ENCODE measurements at places on chromosomes 3 and 15.
A peak's percentile ranks its signal among the peaks of the same experiment; 100 is the strongest.

DNA sequence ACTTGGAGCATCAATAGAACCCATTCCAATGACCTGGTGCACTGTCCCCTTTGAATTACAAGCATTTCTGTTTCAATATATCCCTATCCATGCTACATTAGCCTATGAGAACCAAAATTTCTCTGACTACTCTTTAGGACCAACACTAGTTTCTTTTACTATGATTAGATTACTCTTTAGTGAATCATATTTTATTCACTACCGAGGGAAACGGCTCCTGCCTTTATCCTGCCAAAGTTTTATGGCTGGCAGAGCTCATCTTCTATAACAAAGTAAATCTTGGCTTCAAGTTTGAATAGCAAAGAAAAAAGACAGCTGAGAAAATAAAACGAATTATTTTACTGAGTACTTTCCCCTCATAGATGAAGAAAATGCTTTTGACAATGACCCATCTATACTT, 120.9 kb downstream of the SLC9A9 start:
- DNase-seq, result no peak

GRCh38 chr3:39933986-39934693, 124.7 kb downstream of the MYRIP start:
- DNase-seq, result no peak

DNA sequence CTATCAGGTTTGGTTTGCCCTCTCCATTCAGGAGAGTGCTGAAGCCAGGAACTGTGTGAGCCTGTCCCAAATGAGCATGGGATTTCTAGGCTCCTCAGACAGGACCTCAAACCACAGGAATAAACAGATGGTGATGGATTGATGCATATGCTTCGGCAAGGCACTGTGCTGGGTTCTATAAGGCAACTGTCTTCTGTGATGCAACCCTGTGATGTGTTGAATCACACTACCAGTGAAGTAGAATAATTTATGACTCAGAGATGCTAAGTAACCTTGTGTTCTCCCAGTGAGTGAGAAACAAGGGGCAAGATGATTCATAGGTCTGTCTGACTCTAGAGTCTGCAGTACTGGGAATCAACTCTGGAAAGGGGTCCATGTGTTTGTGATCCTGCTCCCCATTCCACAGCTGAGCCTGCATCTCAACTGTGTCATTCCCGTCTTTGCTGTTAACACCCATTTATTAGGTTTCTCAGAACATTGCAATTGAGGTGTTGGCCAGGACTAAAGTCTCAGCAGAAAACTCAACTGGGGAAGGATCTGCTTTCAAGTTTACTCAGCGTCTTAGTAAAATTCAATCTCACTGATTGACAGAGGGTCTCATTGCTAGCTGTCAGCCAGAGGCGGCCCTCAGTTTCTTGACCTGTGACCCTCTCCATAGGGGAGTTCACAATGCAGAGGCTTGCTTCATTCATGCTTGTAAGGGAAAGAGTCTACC, 510.1 kb upstream of the CFAP20DC start:
- no peak for DNase-seq

DNA sequence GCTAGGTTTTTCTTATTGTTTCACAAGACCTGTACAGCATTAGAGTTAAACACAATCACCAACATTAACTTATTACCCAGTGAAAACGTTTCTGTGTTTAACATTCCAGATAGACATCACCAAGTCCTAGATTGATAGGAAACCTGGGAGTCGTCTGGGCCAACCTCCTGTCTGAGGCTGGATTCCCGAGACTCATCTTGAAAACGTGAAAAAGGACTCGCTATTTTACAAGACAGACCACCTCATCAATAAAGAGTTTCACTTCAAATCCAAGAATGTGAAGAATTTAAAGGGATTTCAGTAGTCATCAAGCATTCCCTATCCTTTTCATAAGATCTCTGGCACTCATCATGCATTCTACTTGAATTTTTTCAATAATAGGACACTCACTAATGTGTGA, 626.6 kb downstream of the MCTP2 start:
- no peak for DNase-seq

GRCh38 chr3:123013876-123014275, 13.7 kb downstream of the SEMA5B start:
- no peak for DNase-seq

DNA sequence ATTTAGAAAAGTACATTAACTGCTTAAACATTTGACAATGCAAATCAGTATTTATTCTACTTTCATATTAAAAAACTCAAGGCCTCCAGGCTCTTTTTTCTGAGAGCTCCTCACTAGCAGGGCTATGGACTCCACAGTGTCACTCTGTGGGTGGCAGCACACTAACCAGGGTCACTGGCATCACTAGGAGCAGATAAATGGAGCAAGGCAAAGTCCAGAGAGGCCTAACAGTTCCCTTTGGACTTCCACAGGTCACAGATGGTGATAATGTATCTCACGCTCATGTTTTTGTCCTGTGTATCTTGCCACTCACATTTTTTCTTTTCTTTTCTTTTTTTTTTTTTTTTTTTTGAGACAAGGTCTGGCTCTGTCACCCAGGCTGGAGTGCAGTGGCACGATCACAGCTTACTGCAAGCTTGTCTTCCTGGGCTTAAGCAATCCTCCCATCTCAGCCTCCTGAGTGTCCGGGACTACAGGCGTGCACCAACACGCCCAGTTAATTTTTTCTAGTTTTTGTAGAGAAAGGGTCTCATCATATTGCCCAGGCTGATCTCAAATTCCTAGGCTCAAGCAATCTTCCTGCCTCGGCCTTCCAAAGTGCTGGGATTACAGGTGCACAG, 7.8 kb downstream of the SPG21 start:
- no peak for DNase-seq

DNA sequence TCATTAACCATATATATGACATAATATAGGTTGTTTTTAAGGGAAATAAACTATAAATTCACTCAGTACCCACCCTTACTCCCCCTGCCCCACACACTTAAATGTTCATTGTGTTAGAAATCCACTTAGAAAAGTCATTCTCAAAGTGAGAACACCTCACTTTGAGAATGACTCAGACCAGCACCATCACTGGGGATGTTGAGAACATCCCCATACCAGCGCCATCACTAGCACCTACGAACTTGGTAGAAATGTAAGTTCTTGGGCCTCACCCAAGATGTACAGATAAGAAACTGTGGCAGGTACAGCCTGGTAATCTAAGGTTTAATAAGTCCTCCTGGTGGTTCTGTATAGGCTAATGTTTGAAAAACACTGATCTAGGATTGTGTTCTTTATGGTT, 362.6 kb downstream of the LPP start:
- DNase-seq, result no peak

- DNase-seq, result no peak
Observed at GRCh38 chr3:31789429-31789828, 191.6 kb downstream of the OSBPL10 start.

DNA sequence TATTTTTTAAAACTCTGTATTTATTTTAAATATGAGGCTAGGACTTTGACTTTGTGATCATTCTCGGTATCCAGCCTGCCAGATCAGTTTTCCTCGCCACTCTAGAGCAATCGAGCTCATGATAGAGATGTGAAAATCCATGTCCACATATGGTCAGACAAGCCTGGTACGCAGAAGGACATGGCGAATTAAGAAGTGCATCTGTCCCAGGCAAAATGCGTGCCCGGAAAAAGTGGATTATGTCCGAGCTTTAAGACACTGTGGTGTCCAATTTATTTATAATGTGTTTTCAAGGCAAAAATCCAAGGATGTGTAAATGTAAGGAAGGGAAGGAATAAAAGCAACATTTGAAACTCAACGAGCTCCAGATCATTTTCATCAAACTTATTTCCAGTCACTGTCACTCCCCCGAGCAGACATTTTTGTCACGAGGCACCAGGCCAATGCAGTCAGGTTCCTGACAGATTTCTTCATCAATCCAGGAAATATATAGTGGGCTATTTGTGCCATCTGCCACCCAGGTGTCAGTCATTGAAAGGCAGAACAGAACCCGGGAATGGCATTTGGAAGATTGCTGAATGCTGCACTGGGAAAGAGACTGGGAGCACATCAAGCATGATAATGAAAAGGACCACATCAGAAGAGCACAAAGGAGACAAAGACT, 825.7 kb downstream of the SQOR start:
- no peak for DNase-seq

DNA sequence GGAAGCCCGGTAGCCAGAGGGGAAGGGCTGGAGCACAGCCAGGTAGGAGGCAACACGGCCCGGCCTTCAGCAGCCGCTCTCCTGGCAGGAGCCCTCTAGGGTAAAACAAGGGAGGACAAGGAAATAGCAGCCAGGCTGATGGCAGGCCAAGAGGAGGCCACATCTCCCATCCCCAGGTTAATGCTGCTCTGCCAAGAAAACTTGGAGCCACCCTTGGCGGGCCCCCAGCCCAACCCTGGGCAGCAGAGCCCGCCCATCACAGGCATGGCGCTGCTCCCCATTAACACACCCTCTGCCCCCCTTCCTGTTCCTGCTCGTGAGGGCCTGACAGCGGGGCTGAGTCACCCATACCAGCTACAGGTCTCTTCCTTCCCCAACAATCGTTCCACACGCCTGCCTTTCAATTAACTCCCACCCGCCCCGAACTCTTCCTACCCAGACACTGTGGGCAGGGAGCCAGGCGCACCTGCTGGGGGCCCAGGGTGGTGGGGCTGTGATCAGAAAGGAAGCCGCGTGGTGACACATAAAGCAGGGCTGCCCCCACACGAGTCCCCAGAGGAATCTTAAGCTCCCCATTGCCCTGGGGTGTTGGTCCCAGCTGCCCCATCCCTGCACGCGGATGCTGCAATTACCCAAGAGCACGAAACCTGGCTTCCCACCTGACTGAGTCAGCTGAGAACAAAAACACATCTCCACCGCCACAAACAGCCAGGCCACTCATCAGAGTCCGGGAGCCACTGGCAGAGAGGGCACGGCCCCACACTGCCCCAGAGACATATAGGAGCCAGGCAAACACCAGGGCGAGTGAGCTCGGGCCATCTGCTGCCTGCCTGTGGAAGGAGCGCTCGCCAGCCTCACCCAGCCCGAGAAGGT, at the start of gene C15orf62:
TSS of gene C15orf62 (plus strand) at position 707 of the 873 bp plus-strand sequence. CDS start 516 bp downstream, outside the sequence.
- DNase-seq, result peak; percentile 53

DNA sequence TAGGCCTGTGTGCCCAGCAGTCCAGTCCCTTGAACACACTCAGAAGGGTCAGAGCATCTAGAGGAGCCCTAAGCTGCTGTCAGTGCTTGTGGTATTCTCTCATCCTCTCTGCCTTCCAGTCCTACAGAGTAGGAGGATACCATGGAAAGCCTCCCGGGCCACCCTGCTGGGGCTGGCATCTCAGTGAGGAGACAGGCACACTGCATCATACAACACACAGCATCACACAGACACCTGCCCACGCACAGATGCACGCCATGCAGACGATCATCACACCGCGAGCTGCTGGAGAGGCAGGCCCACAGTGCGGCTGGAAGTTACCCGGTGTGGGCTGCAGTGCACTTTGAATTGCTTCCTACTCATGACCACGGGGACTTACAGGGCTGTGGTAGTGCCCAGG, 15.2 kb downstream of the GABRA5 start:
- no peak for DNase-seq

GRCh38 chr3:187875863-187876262, 130.6 kb upstream of the BCL6 start:
- no peak for DNase-seq

DNA sequence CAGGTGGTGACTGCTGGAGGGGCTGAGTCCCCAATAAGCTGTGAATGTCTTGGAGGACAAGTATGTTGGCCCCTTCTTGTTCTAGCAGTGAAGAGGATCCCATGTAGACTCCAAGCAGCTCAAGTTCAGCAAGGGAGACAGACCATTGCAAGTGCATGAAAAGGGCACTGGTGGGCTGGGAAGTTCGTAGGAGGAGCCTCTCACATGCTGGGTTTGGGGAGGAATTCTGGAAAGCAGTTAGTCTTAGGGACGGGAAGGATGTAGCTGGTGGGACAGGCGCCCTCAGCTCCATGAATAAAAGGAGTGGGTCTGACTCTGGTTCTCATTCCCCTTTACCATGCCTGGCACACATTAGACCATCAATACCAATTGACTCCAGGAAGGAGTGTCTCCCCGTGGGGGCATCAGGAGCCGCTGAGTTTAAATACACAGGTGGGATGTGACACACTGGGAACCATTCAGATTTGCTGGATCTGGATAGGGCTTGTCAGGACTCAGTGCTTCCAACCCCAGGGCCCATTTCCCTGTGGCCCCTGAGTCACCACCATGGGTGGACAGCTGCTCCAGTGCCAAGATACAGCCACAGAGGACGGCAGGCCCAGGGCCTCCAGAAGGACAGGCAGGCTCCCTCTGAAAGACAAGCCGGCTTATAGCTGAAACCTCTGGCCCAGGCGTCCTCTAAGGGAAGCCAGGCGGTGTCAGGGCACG, 552 bp upstream of the XYLB start:
- DNase-seq, result no peak

DNA sequence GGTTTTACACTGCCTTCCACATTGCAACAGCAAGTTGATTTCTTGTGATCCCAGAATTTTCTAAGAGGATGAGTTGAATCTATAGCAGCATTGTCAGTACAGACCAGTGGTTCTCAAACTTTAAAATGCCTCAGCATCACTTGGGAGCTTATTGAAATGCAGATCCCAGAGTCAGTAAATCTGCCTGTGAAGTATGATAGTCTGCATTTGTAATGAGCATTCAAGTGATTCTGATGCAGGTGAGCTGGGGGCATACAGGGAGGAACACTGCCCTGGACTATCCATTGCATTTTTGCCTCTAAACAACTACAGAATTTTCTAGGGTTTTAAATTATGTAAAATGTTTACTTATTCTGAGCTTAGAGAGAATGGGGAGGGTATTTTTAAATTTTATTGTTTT, 27.5 kb upstream of the PAQR5 start:
- no peak for DNase-seq

- DNase-seq, result no peak
Observed at GRCh38 chr3:140428380-140428779, 249.5 kb upstream of the TRIM42 start.

DNA sequence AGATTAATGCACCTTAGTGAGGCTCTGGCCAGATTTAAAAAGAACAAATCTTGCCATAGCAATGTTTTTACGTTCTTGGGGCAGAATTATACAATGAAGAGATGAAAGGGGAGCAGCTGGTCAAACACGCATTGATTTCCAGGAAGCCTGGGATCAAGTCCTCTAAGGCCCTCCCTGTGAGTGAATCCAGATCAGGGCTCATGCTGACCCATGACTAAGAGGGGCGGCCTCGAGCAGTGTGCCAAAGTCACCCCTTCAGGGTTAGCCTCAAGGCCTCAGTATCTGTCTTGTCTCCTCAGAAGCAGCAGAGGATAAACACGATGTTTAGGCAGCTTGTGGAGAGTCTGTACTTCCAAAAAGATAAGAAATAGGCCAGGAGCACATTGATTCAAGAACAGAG, 9.3 kb upstream of the RBP1 start:
- DNase-seq, result no peak

GRCh38 chr15:68494573-68495110, 62.7 kb upstream of the ITGA11 start:
- DNase-seq, result no peak
